ENCODE measurements at places on chromosomes 3 and 15.

GRCh38 chr15:47376190-47376589, 341.1 kb upstream of the SEMA6D start:
- no peaks in the 10 kb centered on the region for H3K4me1 ChIP-seq
- DNase-seq = no peak
- H3K27ac ChIP-seq = no peak overlapping the region
- H3K27me3 ChIP-seq = no peaks in the 10 kb centered on the region

DNA sequence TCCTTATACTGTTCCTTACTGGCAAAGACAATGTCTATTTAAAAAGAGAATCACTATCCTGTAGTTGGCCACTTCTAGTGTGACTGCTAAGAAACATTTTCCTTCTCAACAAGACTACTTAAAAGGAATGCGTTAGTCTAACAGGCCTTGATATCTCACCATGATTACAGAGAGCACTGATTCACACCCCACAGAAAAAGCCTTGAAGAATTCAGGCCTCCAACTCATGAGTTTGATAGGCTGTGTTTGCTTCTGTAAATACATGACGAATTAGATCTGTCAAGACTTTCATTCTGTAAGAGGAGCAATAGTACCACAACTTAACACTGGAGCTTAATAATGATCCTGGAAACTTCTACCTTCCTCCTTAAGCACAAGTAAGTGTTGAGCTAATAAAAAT, 432.8 kb upstream of the NR2F2 start:
- no peaks in the 10 kb centered on the region for H3K36me3 ChIP-seq
- no peak for DNase-seq
- no peak overlapping the region for H3K4me3 ChIP-seq
- H3K27ac ChIP-seq = no peak overlapping the region

GRCh38 chr3:157225001-157225400, 65.1 kb upstream of the CCNL1 start:
- DNase-seq = no peak
- no peaks in the 10 kb centered on the region for H3K4me1 ChIP-seq
- H3K36me3 ChIP-seq = no peaks in the 10 kb centered on the region

DNA sequence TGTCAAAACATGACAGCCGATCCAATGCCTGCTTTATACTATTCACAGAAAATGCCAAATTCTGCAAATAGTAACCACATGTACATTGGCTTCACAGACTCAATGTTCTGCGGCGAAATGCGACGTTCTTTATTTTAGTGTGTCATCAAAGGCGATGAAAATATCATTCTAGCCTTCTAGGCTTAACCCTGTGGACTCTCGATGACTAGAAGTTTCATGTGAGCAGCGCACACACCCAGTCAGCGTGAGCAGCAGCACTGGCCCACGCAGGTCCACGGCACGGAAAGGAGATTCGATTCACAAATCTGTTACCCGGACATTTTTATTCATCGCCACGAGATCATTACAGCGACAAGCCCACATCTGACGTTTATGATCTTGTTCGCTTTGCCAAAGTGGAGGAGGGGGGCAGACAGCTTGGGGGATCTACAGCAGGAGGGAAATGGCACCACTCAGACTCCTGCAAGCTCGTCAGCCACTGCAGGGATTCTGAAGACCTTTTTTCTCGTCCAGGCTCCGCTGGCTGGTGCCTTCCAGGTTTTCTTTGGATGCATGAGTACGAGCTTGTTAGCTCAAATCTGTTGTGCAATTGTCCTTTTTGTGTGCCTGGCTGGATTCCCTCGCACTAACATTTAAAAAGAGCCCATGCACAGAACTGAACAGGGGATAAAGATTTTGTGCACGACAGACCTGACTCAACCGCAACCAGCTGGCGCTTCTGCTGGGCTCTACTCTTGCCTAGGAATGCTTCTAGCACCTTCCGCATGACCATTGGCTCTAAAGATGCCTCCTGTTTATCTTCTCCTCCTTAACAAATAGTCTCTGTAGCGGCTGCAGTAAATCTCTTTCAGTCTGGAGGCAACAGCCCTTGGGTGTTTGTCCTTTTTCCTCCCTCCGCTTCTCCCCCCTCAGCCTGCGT, 938.4 kb downstream of the MCTP2 start:
- no peak overlapping the region for H3K4me3 ChIP-seq
- no peaks in the 10 kb centered on the region for H3K36me3 ChIP-seq
- H3K4me1 ChIP-seq = no peaks in the 10 kb centered on the region

DNA sequence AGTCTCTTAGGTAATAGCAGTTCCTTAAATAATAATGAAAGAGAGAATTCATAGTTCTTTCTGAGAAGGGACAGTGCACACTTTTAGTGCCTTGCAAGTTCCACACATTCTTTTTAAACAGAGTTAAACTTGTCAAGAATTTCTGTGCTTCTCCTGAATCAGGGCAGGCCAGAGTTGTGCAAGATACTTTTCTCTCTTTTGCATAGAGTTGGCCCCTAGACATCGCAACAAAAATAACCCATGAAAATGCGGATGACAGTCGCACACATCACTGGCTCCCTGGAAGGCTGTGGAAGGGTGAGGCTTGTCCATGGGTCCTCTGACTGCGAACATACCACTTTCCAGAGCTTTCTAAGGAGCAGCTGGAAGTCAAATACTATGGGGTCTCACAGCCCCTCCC, 40.1 kb downstream of the FBLN2 start:
- H3K27ac ChIP-seq = no peak overlapping the region
- H3K36me3 ChIP-seq = no peaks in the 10 kb centered on the region
- no peak overlapping the region for H3K4me3 ChIP-seq
- no peaks in the 10 kb centered on the region for H3K4me1 ChIP-seq
- H3K27me3 ChIP-seq = no peaks in the 10 kb centered on the region

DNA sequence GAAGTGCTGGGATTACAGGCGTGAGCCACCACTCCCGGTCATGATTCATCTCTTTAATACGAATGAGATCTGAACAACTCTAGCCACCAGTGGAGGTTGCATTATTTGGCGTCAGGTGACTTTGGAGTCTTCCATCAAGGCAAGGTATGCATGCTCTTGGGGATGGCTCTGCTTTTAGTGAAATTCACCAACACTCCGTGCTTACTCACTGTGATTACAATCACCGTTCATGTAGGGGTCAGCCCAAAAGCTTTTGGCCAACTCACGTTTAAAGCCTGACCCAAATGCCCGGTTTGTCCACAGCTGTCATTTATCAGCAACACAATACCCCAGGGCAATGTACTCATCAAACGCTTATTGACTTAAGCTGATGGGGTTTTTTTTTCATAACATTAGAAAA, 155.4 kb downstream of the PDZRN3 start:
- no peak overlapping the region for H3K4me3 ChIP-seq
- no peak for DNase-seq
- H3K27me3 ChIP-seq = no peaks in the 10 kb centered on the region
- no peak overlapping the region for H3K27ac ChIP-seq

- DNase-seq = no peak
- H3K4me3 ChIP-seq = peak overlapping the region; percentile 53
- no peak overlapping the region for H3K27ac ChIP-seq
- peaks cover 69% of the 10 kb centered on the region for H3K4me1 ChIP-seq
- no peaks in the 10 kb centered on the region for H3K36me3 ChIP-seq
- no peaks in the 10 kb centered on the region for H3K27me3 ChIP-seq
These were observed 204.7 kb downstream of the UACA start for GRCh38 chr15:70558406-70559264.

GRCh38 chr15:84821501-84822021, 4.4 kb downstream of the ALPK3 start:
- H3K4me3 ChIP-seq = no peak overlapping the region
- DNase-seq = no peak
- H3K4me1 ChIP-seq = peaks cover 11% of the 10 kb centered on the region

DNA sequence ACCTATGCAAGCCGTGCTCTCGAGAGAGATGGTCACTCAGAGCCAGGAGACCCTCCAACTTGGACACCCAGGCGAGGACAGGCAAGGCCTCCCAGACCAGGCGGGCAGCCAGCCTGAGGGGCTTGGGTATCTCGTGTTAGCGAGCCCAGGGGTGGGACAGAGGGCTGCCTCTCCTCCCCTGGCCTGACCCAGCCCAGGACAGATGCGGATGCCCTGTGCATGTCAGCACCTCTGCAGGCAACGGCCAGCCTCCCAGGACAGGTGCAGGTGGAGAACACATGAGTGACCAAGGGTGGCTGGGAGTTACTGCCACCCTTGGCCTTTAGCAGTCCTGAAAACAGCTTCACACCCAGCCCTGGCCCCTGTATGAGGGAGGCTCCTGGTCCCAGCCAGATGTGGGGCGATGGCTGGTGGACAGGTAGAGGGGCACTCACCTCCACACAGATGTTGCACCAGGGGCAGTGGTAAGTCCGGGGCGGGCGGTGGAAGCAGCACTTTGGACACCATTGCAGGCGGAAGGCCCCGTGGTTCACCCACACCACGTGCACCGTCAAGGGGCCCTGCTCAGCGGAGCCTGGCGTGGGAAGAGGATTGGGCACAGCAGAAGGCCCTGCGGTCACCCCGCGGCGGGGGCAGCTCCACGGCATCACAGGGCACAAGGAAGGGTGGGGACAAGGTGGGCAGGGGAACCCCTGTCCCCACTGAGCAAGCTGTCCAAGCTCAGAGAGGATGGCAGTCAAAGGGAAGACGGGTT, 2.1 kb downstream of the ZDHHC19 start:
- no peaks in the 10 kb centered on the region for H3K27me3 ChIP-seq
- H3K4me3 ChIP-seq = no peak overlapping the region
- no peak overlapping the region for H3K27ac ChIP-seq
- DNase-seq = no peak
- peaks cover 18% of the 10 kb centered on the region for H3K4me1 ChIP-seq

GRCh38 chr15:81475926-81476325, 101.9 kb upstream of the TMC3 start:
- H3K4me3 ChIP-seq = no peak overlapping the region
- H3K27me3 ChIP-seq = no peaks in the 10 kb centered on the region
- no peaks in the 10 kb centered on the region for H3K4me1 ChIP-seq
- no peak for DNase-seq
- H3K36me3 ChIP-seq = no peaks in the 10 kb centered on the region
- H3K27ac ChIP-seq = no peak overlapping the region

Data from CD4-positive, alpha-beta T cell (primary cell).